Coronary artery (tissue), 2 donors: ENCODE measurements at places on chromosomes 3 and 15.

DNA sequence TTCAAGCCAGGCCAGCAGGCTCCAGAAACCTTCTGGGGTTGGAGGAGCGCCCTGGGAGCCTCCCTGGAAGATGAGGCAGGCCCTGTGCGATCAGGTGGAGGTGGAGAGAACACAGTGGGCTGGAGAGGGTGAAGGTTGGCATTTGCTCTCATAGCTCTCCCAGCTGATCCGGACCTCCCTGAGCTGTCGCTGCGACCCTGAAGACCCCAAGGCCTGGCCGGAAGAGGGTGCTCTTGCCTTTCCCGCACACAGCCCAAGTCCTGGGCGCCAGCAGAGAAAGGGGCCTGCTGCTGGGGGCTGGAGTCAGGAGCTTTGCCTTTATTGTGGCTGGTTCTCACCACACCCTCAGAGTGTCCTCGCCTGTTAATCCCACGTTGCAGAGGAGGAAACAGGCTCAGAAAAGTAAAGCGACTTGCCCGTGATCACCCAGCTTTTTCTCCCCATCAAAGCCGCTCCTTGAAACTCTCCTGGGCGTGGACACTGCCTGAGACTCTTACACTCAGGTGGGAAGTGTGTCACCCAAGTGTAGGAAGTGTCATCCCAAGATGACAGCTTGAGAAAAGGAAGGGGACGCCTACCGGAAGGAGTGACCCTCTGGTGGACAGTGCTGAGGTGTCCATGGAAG is 8.6 kb upstream of the RPL29 start:
- no peak for DNase-seq

DNA sequence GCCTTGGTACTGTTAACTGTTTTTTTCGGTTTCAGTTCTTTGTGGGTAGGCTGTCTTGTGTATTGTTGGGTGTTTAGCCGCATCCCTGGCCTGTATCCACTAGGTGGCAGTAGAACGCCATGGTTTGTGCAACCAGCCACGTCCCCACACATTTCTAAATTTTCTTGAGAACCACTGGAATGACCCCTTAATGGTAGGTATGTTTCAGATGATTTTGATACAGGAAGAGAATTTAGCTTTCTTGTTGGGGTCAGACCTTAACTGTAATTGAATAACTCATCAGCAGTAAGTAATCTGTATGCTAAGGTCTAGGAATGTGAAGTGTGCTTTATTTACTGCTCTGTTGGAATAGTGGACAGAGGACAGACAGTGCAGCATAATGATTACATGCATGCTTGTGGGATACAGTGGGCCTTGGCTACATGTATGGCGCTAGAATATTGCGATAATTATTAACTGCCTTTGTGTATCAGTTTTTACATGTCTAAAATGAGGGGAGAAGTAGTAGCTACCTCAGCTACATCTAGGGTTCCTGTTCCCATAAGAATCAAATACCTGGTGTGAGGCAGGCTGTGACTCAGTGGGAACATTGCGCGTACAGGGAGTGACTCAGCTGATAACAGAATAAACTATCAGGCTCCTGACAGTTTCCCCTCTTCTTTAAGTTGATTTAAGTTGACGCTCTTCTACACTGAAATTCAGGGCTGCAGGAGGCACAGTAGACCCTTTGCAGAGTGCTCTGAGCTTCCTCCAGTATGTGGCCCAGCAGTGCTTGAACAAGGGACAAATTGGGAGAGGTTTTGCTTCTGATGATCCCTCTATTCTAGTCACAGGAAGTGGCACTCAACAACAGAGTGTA is 25.0 kb upstream of the GPR171 start:
- DNase-seq, result no peak

DNA sequence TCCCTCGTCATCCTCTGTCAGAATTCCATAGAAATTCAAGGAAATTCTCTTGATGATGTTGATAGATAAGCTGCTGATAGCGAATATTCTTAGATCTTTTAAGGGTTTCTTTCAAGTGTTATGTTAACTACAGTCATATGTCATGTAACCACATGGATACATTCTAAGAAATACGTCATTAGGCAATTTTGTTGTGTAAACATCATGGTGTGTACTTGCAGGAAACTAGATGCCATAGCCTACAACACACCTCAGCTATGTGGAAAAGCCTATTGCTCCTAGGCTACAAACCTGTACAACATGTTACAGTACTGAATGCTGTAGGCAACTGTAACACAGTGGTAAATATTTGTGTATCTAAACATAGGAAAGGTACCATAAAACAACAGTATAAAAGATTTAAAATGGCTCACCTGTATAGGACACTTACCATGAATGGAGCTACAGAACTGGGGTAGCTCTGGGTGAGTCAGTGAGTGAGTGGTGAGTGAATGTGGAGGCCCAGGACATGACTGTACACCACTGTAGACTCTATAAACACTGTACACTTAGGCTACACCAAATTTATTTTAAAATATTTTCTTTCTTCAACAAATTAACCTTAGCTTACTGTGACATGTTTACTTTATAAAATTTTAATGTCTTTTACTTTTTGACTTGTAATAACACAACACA is 34.6 kb downstream of the GLDN start:
- no peak for DNase-seq

- no peak for DNase-seq
Measured at GRCh38 chr15:67164811-67165253, 89.6 kb downstream of the AAGAB start.

DNA sequence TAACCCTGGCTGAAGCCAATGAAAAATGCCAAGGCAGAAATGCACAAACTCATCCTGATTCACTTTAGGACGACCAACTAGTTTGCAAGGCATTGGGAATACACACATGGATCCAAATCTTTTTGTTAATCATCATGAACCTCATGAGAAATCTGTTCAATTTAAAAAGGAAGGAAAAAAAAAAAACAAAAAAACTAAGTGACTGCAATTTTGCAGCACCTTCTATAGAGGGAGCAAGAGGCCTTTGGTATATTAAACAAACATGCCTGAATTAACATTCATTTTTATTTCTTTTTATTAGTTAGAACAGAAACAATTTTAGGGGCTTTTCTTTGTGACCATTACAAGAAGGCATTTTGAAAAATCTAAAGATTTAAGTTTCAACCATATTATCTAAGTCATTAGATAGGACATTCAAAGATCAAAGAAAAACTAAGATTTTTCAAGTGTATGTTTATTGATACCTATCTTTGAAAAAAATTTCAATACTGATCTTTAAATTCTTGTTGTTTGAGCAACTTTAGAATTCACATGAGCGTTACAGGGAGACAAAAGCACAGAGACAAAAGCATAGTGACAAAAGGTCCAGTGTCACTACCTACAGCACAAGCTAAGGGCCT is 182.4 kb downstream of the CBLB start:
- DNase-seq, result no peak

DNA sequence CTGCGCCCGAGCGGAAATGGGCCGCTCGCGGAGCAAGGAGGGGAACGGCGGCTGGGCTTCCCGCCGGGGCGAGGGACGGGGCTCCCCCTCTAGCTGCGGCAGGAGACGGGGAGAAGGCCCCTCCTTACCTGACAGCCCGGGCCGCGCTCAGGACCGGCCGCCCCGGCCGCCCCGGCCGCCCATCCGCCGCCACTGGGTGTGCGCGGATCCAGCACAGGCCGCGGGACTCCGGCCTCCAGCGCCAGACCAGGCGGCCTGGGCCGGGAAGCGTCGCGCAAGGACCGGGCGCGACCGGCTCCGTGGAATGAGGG is 296 bp downstream of the TPRA1 start:
- DNase-seq, result no peak

DNA sequence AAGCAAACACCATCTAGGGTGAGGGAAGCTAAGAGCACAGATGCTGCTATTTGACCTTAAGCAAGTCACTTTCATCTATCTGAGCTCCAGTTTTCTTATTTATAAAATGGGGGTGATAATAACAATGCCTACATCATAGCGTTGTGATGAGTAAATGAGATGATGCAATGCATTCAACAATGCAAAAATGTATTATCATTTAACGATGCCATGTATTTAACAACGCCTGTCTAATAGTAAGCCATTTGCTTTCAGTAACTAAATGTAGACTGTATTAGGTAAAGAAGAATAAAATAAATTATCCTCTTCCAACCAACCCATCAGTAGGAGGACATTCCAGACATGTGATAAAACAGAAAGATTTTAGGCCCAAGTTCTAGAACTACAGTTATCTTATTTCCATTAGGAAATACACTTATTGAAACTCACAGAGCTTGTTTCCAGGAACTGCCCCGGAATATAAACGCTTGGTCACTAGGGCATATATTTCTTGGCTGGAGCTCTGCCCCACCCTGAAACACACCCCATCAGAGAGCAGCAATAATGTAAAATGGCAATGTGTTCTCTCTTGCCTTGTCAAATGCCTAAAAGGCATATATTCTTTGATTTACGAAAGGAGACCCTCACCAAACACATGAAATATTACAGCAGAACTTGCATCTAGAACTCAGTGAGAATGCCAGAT is 128.3 kb downstream of the LIPC start:
- DNase-seq, result no peak

- DNase-seq, result no peak
Measured at GRCh38 chr3:175601521-175601920, 742.4 kb downstream of the NAALADL2 start.

DNA sequence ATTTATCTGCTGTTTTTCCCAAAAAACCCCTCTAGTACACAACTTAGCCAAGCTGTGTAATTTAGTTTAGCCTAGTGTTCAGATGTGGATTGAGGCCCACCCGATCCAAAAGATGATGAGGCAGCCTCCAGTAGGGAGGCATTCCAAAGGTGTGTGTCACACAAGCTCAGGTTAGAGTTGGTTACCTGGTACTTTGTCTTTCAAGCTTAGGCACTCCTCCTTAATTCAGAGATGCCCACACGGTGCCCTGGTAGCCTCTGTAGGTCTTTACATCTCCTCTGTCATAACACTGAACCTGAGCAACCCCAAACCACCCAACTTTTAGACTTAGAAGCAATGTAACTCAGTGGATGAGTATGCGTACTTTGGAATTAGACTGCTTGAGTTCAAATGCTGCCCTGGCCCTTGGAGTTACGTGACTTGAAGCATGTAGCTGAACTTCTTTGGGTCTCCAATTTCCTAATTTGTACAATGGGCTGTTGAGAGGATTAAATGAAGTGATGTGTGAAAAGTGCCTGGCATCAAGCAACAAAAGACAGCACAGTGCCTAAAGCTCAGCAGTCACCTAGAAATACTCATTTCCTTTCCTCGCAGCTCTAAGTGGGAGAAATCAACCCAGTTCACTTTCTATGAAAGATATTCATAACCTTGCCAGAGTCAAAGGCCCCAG is 284.6 kb upstream of the RARB start:
- no peak for DNase-seq
